ENCODE measurements at places on chromosomes 2 and 18. TPM values are rescaled to one million over a fixed set of nuclear protein-coding genes. Genes with fewer than 3 reads are reported as not detected.

DNA sequence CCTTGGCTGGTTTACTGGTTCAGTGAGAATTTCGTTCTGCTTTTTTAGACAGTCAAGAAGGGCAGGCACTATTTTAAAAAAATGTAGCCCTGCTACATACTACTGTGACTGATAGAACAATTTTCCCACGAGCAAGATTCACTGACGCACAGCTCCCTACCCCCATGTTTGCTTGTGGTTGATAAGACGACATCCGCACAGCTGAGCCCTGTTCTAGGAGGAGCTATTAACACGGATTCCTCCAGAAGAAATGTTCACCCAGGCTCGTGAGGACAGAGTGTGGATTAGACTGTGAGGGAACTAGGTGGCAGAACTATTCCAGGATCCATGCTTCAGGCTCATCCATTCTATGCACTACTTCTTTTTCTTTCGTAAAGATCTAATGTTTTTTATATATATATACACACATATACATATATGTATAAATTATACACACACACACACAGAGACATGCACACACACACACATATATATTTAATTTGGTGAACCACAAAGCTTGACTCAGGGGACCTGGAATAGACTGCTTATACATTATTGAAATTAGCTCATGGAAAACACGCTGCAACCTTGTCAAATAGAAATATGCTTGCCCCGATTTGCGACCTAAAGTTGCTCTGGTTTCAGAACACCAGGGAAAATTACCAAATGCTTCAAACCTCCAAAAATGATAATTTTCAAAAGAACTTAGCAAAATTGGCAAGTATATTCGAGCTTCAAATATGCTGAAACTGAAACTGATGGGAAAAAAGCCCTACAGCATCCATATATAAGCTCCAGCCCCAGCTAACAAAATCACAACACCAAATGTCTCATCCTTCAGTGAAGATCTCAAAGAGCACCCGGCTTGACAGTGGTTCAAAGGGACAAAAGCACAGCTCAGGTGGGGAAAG, 370.4 kb downstream of the SOCS6 start:
- DNase-seq: no peak

DNA sequence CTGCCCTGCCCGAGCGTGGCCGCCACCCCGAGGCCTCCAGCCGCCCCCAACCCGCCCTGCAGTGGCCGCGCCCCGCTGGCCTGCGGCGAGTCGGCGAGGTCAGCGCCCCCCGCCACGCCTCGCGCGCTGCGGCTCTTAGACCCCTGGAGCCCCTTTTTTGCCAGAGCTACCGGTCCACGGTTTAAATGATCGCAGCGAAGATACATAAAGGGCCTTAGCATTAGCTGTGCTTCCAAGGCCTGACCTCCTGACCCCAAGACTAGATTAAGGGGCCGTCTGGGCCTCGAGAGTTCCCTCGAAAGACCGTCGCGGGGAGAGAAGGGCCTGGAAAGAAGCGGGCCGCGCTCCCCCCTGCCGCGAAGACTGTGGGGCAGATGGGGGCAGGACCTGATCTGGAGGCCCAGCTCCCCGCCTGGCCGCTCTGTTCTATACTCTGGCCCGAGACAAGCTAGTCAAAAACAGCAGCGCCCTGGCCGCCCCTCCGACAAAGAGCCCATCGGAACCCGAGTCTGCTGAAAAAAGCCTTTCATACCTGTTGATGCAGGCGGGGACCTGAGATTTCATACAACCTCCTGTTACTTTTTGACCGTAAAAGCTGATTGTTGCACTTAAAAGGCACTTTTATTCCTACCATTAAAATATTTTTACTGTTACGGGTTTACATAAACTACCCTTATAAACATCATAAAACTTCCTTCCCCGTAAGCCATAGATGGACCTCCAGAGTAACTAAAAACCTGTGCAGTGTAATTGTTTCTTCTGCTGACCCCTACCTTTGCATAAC, 68.7 kb upstream of the PSMD14 start:
- peak; percentile 28 for DNase-seq

- peak; percentile 19 for DNase-seq
Measured at GRCh38 chr2:13040043-13040442, 323.3 kb downstream of the TRIB2 start.

DNA sequence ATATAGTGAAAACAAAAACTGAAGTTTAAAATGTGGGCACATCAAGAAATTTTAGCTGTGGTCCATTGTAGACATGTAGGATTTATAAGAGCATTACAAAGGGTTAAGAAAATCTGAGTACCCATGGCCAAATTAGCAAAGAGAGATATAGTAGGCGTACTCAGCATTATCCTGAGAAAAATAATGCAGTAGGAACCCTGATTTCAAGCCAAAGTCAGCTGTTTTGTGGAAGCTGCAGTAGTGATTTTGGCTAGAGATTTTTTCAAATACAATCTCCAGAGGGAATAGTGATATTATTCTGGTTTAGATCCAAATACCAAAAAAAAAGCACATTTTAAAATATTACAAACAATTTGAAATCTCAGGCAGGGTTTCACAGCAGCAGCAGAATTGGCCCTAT, 450.9 kb downstream of the FBXO15 start:
- DNase-seq: no peak

DNA sequence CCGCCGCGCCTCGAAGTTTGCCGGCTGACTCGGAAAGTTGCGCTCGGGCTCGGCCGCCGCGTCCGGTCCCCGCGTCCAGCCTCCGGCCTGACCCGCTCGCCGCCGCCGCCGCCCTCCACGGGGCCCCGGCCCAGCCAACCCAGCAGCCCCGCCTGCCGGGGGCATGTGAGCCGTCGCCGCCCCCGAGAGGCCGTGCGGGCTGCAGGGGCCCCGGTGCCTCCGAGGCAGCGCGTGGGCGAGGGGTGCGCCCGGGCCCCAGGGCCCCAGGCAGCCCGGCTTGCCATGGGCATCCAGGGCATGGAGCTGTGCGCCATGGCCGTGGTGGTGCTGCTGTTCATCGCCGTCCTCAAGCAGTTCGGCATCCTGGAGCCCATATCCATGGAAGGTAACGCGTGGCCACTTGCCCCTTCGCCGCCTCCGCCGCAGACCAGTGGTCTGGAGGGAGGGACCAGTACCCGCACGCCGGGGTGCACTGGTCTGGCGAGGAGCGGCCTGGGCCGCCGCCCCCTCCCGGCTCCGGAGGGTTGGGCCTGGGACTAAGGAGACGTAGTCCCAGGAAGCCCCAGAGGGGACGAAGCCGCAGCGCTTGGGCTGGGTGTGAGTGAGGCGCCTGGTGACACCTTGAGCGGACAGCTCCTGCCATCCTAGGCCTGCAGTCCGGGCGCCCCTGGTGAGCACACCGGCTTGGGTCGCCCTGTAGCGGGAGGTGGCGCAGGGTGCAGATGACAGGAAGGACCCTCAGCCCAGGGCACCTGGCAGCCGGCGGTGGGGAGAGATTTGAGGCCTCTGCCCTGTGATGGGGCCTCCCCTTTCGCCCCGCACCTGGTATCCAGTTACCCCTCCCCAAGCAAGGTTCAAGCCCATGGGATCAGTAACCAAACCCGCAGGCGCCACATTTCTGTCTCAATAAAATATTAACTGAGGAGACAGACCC, 49.9 kb downstream of the KCNIP3 start:
- DNase-seq: peak; percentile 59

RAD51AP2 gene
- 0.10 TPM for total RNA-seq
